ENCODE measurements at places on chromosomes 12 and 14.

DNA sequence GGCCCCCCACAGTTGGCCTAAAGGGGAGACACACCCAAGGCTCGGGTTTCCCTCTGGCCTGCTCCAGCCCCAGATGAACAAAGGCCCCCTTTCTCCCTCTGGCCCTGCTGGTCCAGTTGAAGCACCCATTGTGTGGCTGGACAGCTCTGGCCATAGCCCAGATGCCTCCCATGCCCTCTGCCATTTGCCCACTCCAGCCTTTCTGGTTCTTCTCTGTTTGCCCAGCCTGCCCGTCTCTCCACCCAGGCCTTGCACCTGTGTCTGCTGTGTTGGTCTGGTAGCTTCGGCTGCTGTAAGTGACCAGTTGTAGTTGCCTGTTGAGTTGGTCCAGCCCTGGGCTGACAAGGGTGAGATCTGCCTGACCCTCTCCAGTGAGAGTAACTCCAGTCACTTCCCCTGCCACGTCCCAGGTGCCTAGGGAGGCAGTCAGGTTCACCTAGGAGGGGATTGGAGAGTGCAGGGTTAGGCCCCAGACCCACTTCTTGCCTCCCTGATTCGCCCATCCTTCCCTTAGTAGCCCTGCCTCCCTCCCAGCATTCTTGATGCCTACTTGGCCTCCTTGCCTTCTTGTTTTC lies 3.0 kb downstream of the B4GALNT1 start:
- no peak for DNase-seq

DNA sequence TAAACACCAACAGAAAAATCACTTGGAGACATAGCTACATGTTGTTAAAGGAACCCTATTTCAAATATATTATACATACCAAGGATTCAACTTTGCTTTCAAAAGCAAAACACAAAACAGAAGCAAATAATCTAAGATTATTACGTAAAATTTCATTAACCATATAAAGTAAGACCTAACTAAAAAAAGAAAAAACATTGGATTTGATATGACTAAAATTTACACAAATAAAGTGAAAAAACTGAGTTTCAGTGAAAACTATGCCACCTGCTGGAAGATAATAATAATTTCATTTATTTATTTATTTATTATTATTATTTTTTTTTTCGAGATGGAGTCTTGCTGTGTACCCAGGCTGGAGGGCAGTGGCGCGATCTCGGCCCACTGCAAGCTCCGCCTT lies 45.2 kb downstream of the WDHD1 start:
- DNase-seq = no peak

- no peak for DNase-seq
Observed at GRCh38 chr12:27906658-27907473, 65.7 kb downstream of the PTHLH start.

GRCh38 chr12:89041078-89041477 lies 311.2 kb downstream of the DUSP6 start:
- DNase-seq = no peak
